Stimulated activated CD4-positive, alpha-beta T cell treated with anti-CD3 and anti-CD28 coated beads, Interleukin-1b, Interleukin-23, amount 100 ng/mL, for 48 hours (primary cell): ENCODE measurements at places on chromosomes 3 and 15.

DNA sequence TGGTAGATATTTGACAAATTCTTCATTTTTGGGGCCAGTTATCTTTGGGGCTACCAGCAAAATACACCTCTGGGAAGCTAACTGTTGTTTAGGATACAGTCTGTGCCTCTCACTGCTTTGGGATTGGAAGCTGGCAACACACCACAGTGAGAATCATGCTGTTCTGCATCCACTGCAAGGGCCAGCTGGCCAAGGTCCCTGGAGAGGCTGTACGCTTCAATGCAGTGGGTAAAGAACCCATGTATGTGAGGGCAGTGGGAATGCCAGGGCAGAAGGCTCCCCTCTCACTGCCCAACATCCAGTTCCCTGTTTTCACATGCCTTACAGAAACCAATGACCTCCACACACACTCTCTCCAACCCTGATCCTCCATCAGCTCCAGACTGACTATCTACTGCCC lies 20.1 kb downstream of the ZDHHC3 start:
- DNase-seq = no peak

- DNase-seq = peak; percentile 64
Measured at GRCh38 chr3:194322678-194323211, 28.4 kb downstream of the CPN2 start.

GRCh38 chr3:183211352-183211751 lies 41.7 kb upstream of the B3GNT5 start:
- DNase-seq = no peak

GRCh38 chr15:41983221-41983620 lies 10.9 kb upstream of the EHD4 start:
- no peak for DNase-seq

GRCh38 chr3:149554826-149555225 lies 80.3 kb downstream of the TM4SF4 start:
- DNase-seq = no peak
